ENCODE measurements at places on chromosomes 1 and 21. TPM values are rescaled to one million over a fixed set of nuclear protein-coding genes. Genes with fewer than 3 reads are reported as not detected.

DNA sequence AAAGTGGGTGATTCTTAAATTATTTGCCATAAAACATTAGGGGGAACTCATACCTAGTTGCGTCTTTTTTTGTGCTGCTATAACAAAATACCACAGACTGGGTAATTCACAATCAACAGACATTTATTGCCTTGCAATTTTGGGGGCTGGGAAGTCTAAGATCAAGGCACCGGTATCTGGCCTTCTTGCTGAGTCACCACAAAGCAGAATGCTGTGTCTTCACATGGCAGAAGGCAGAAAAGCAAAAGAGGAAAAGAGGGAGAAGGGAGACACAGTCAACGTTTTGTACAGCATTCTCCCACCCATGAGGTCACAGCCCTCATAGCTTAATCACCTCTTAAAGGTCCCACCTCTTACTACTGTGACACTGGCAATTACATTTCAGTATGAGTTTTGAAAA is 291.0 kb downstream of the CHRM3 start:
- DNase-seq, result no peak

- DNase-seq, result no peak
Measured at GRCh38 chr1:155000726-155001424, 1.7 kb upstream of the ZBTB7B start.

- DNase-seq, result no peak
Measured at GRCh38 chr1:80993154-80993980, 807.4 kb upstream of the ADGRL2 start.

Gene OR2AK2
- not detected for total RNA-seq

Gene CYP2J2
- 2.1 TPM for total RNA-seq

DNA sequence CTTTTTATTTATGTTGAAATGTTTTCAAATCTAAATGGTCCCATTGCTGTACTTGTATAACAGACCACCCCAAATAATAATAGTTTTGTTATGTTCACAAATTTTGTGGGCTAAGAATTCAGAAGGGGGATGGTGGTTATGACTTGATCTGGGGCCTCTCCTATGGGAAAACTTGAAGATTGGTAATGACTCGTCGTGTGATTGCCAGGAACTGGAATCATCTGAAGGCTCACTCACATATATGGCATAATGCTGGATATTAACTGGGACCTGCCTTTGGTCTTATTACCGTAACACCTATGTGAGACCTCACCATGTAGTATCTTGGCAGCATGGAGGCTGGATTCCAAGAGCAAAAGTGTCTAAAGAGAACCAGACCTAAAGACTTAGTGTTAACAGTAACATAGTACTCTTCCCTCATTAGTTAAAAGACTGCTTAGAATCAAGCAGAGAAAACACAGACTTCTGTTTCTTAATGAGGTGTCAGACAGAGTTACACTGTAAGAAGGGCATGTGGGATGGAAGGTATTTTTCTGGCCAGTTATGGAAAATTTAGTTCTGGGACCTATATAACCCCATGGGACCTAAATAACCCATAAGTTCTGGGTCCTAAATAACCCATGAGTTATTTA is 11.9 kb downstream of the LYPLAL1 start:
- no peak for DNase-seq

GRCh38 chr1:219051547-219051946 is 122.1 kb upstream of the LYPLAL1 start:
- DNase-seq, result no peak

DNA sequence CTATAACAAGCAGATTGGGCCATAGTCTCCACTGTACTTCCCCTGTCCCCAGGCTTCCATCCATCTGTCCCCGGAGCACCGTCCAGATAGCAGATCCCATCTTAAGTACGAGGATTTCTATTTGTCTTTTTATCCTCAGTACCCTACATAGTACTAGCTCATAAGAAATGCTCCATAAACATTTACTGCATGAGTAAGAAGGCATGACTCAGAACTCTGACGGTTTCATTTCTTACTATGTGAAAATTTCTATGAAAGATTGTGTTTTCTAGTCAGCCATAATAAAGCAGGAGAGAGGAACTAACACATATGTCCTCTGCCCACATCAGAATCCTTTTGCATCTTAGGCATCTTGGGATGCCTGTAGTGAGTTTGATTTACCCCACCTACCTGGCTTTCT is 49.5 kb downstream of the CHD1L start:
- no peak for DNase-seq

DNA sequence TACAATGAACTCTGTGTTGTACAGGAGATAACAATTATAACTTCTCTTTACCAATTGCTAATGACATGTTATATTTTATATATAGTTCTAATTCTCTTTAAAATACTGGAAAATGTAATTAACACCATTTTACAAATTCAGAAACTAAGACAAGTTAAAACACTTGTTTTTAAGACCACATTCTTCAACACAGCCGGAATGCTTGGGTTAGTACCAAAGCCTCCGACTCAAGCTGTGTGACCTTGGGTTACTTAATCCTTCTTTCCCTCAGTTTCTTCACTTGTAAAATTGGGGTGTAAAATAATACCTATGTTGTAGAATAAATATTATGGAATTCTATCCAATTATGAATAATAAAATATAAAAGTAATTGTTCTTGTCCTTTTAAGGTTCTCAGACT is 378.7 kb downstream of the USH2A start:
- DNase-seq, result no peak

GRCh38 chr1:54742282-54742681 is 22.0 kb downstream of the PARS2 start:
- no peak for DNase-seq

DNA sequence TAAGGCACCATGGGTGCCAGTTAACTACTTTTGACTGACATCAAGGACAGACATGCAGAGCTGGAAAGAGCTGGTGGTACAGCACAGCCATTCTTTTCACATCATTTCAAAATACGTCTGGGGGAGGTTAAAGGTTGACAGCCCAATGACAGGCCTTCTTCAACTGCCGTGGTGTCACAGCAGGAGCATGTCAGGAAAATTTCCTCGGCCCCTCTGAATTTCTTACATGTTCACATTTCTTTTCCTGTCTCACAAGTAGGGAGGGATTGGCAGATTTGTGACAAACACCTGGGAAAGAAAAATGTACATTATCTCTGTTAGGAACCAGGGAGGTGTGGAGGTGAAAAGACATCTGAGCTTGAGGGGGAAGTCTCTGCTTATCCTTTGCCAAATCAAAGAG is 279.1 kb downstream of the SPATA17 start:
- DNase-seq, result no peak

Gene TAF12
- total RNA-seq, result 27.2 TPM

Gene ZNF281
- 61.3 TPM for total RNA-seq

GRCh38 chr1:156488566-156489165 is 11.9 kb downstream of the MEF2D start:
- DNase-seq, result no peak

DNA sequence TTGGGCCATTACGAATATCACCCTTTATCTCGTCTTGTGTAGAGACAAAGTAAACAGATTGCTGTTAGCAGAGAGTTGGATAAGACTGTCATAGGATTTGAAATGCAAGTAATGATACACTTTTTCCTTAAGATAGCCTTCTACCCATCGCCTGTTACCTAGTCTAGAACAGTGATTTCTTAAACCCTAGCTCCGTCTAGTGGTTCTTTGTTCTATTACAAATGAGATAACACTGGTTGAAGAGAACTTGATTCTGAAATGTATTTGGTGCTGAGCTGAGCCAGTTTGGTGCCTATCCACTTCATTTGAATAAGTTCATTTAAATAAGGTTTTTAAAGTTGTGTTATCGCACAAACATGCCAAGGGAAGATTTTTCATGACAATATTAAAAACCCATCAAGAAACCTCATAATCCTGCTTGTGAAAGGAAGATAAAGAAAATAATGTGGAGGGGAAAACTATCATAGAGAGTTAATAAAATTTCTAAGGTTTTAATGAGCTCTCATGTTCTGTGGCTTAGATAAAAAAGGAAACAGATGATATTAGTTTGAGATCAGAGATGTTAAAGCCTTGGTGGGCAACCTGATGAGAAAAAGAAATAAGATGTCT is 1.5 kb upstream of the KCNH1 start:
- DNase-seq, result no peak

DNA sequence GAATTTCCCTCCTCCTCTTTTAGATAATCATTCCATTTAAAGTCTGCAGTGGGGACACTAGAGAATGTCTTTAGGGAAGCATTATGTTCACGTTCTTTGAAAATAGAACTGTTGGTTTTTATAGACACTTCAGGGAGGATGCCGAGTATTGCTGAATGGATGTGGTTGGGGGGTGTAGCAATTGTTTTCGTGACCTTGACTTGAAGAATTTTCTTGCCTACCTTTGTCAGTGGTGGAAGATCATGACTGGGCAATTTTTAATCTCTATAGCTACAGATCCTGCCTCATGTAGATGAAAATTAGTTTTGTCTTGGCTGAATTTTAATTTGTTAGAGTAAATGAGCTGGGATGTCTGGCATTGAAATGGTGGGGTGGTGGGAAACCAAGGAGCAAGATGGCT is 3.8 kb downstream of the SMG7 start:
- no peak for DNase-seq

GRCh38 chr1:47725000-47725473 is 272.1 kb downstream of the TRABD2B start:
- DNase-seq, result peak; percentile 85
